ENCODE measurements at places on chromosomes 2 and 18.

DNA sequence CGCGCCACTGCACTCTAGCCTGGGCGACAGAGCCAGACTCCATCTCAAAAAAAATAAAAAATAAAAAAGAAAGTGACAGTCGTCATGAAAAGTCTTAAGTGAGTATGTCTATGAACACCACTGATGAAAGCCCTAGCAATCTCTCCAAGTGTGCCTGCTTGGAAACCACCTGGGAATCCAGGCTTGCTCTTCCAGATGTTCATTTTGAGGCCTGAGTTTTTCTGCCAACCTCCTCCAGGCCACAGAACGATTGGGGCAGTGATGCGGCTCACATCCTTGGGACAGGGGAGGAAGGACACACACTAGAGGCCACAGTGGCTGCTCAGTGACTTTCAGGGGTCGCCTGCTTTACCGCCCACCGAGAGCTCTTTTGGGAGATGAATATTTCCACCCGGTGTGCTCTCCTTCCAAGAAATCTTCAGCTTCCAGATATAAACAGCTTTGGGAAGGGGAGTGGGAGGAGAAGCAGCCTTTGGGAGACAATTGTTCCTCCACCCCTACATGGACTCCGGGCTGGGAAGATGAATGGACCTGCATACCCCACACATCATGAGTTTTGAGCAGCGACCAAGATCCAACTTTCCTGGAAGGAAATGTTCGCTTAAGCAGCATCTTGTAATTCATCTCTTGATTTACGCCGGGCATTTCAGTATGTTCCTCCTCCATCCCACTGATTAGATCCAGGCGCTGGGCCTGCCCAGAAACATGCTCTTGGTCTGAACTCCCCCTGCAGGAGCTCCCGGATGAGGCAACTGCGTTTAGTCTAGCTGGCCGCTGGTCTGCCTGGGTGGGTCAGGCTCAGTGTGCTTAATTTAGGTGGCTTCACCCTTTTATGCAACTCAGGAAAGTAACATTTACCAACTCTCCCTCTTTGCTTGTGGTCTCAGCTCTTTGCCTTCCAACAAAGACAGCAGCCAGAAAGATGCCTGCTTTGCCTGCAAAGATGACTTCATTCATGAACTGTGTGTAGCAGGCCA is 6.2 kb upstream of the ARMC9 start:
- H3K4me1 ChIP-seq: peaks cover 4% of the 10 kb centered on the region
- no peak overlapping the region for H3K4me3 ChIP-seq
- H3K27me3 ChIP-seq: peaks cover 13% of the 10 kb centered on the region
- H3K36me3 ChIP-seq: no peaks in the 10 kb centered on the region
- peak; percentile 81 for DNase-seq
- H3K27ac ChIP-seq: no peak overlapping the region

GRCh38 chr2:232581725-232582124 is 31.2 kb downstream of the EIF4E2 start:
- H3K4me3 ChIP-seq: no peak overlapping the region
- no peaks in the 10 kb centered on the region for H3K27me3 ChIP-seq

GRCh38 chr18:28541276-28541930 is 364.5 kb upstream of the CDH2 start:
- H3K36me3 ChIP-seq: no peaks in the 10 kb centered on the region
- H3K4me1 ChIP-seq: no peaks in the 10 kb centered on the region
- no peaks in the 10 kb centered on the region for H3K27me3 ChIP-seq
- H3K4me3 ChIP-seq: no peak overlapping the region
- no peak for DNase-seq

GRCh38 chr2:173990245-173990644 is 25.1 kb upstream of the SP3 start:
- H3K27ac ChIP-seq: no peak overlapping the region
- DNase-seq: no peak
- peaks cover 20% of the 10 kb centered on the region for H3K4me1 ChIP-seq
- no peaks in the 10 kb centered on the region for H3K27me3 ChIP-seq
- H3K36me3 ChIP-seq: no peaks in the 10 kb centered on the region

GRCh38 chr2:23568626-23569190 is 183.7 kb downstream of the KLHL29 start:
- no peak for DNase-seq
- no peaks in the 10 kb centered on the region for H3K36me3 ChIP-seq
- H3K27ac ChIP-seq: no peak overlapping the region
- no peaks in the 10 kb centered on the region for H3K4me1 ChIP-seq
- no peak overlapping the region for H3K4me3 ChIP-seq

DNA sequence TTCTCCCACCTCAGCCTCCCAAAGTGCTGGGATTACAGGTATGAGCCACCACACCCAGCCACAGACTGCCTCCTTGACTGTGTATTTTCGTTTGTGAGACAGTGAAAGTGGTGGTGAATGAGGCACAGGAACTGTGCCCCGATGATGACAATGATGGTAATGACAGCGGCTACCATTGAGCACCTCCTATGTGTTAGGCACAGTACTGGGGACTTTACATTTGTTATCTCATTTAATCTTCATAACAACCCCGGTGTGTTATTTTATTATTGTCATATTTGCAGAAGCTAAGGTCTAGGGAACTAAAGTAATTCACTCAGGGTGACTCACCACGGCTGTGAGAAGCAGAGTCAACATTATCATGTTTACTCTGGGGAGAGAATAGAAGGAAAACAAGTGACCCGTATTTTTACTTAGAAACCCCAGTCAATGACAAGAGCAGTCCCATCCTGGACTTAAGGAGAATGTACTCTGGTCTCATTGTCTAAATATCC is 77.6 kb upstream of the ALPP start:
- H3K27me3 ChIP-seq: no peaks in the 10 kb centered on the region
- no peaks in the 10 kb centered on the region for H3K4me1 ChIP-seq
- no peak overlapping the region for H3K4me3 ChIP-seq
- H3K27ac ChIP-seq: no peak overlapping the region
- DNase-seq: no peak
- peaks cover 16% of the 10 kb centered on the region for H3K36me3 ChIP-seq

- peaks cover 50% of the 10 kb centered on the region for H3K36me3 ChIP-seq
- no peaks in the 10 kb centered on the region for H3K27me3 ChIP-seq
Observed at GRCh38 chr2:111951486-111951885, 53.1 kb downstream of the MERTK start.

DNA sequence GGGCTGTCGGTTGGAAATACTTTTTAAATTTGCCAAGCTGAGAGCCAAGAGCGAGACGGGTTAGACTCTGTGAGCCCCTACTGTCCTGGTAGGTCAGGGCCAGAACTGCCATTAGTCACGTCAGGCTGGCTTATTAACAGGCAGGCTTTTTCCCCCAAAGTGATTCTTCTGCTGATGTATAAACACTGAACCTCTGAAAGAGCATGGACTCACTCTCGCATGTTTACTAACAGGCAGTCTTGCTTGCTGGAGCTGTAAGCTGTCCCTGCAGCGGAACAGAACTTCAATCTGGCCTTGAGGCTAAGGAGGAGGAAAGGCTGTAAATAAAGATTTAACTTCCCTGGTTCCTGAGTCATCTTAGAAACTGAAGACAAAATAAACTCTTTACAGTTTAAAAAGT is 288.4 kb downstream of the PIEZO2 start:
- no peak overlapping the region for H3K27ac ChIP-seq
- DNase-seq: no peak
- H3K36me3 ChIP-seq: no peaks in the 10 kb centered on the region
- H3K4me1 ChIP-seq: no peaks in the 10 kb centered on the region
- no peak overlapping the region for H3K4me3 ChIP-seq
- H3K27me3 ChIP-seq: no peaks in the 10 kb centered on the region

GRCh38 chr2:230830428-230830827 is 34.3 kb upstream of the ITM2C start:
- no peak overlapping the region for H3K4me3 ChIP-seq
- DNase-seq: no peak
- no peaks in the 10 kb centered on the region for H3K36me3 ChIP-seq
- H3K4me1 ChIP-seq: peaks cover 8% of the 10 kb centered on the region
- H3K27me3 ChIP-seq: peaks cover 72% of the 10 kb centered on the region

GRCh38 chr2:101766337-101766736 is 68.8 kb downstream of the MAP4K4 start:
- no peak for DNase-seq
- H3K27me3 ChIP-seq: no peaks in the 10 kb centered on the region
- H3K4me1 ChIP-seq: peaks cover 78% of the 10 kb centered on the region
- peak overlapping the region; percentile 2 for H3K27ac ChIP-seq
- H3K36me3 ChIP-seq: no peaks in the 10 kb centered on the region

- no peak overlapping the region for H3K27ac ChIP-seq
- H3K36me3 ChIP-seq: no peaks in the 10 kb centered on the region
- no peak for DNase-seq
- H3K27me3 ChIP-seq: no peaks in the 10 kb centered on the region
Observed at GRCh38 chr2:190722061-190722759, 73.3 kb downstream of the NAB1 start.

- H3K4me3 ChIP-seq: no peak overlapping the region
- no peaks in the 10 kb centered on the region for H3K27me3 ChIP-seq
- H3K36me3 ChIP-seq: no peaks in the 10 kb centered on the region
- no peak for DNase-seq
- H3K4me1 ChIP-seq: no peaks in the 10 kb centered on the region
- H3K27ac ChIP-seq: no peak overlapping the region
Observed at GRCh38 chr2:103738606-103739005, 976.8 kb downstream of the TMEM182 start.

GRCh38 chr2:238314576-238314975 is 5.7 kb upstream of the TRAF3IP1 start:
- H3K36me3 ChIP-seq: no peaks in the 10 kb centered on the region
- DNase-seq: no peak
- H3K27me3 ChIP-seq: no peaks in the 10 kb centered on the region
- no peaks in the 10 kb centered on the region for H3K4me1 ChIP-seq

DNA sequence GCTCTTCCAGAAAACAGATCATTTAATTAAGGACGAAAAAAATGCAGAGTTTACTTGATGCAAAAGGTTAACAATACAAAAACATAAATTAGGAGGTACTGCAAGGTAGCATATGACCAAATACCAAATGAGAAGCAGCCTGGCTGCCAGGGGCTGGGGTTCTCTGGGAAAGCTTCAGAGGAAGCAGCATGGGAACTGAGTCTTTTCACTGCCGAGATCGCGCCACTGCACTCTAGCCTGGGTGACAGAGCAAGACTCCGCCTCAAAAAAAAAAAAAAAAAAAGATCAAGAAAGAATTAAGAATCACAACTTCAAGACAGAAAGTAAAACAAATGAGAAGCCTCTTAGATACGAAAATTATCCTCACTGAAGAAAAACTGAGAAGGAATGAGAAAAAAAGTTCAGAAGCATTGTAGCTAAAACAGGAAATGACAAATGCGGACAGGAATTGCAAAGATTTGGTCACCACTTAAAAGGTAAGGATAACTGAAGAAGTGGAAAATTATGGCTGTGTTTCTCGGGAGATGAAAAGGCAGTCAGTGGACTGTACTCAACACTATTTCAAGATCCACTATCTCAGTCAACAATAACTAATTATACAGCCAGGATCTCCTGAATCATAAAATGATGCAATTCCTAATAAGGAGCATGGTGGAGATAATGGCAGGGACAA is 4.3 kb downstream of the SEPTIN10 start:
- H3K36me3 ChIP-seq: no peaks in the 10 kb centered on the region
- H3K27ac ChIP-seq: no peak overlapping the region
- DNase-seq: no peak
- H3K4me1 ChIP-seq: peaks cover 16% of the 10 kb centered on the region
- H3K27me3 ChIP-seq: peaks cover 46% of the 10 kb centered on the region

- no peaks in the 10 kb centered on the region for H3K27me3 ChIP-seq
- no peaks in the 10 kb centered on the region for H3K4me1 ChIP-seq
- no peak overlapping the region for H3K4me3 ChIP-seq
- H3K27ac ChIP-seq: no peak overlapping the region
- DNase-seq: no peak
Observed at GRCh38 chr2:82986899-82987298, 1472.2 kb downstream of the SUCLG1 start.

DNA sequence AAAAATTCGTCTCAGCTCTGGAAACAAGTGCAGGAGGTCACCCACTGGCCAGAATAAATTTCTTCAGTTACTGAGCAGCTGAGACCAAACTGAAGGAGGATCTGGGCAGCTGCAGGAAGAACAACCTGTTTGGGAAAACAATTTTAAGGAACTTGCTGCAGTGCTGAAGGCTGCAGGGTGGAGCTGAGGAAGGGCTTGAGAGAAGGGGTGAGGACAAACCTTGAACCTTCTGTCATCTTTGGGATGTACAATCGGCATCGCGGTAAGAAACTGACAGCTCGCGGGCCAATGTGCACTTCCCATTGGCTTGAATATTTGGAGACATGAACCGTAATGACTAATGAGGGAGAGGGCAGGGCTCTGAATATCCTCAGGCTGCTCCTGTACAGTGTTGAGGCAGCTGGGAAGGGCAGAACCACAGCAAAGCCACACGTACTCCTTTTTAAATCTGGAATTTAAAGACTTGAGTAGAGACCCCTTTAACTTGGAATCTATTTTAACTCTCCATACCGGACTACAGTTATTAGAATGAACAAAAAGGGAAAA is 90.3 kb downstream of the TACR1 start:
- H3K36me3 ChIP-seq: no peaks in the 10 kb centered on the region
- H3K4me1 ChIP-seq: no peaks in the 10 kb centered on the region
- H3K4me3 ChIP-seq: no peak overlapping the region
- no peaks in the 10 kb centered on the region for H3K27me3 ChIP-seq

DNA sequence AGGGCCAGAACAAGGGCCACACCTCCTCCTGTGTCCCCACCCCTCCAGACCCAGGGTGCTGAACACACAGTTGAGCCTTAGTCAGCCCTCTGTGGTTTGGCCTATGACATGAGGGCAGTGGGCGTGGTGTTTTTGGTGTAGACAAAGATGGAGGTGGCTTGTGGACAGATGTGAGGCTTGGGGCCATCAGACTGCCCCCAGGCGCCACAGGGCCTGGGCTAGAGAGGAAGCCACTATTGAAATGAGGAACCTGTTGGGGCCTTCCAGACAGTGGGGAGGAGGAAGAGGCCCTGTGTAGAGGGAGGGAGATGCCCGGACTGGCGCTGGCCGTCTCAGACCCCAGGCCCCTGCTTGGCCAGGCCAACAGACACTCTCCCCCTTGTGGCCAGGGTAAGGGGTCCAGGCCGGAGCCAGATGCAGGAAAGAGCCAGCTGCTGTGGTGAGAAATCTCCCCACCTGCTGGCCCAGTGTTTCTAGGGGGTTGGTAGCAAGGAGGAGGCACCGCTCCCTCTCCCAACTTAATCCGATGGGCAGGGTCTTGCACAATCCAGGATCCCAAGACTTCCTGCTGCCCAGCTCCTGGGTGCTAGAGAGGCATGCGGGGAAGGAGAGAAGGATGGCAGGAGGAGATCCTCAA is 53.8 kb downstream of the SMAD7 start:
- H3K4me1 ChIP-seq: peaks cover 8% of the 10 kb centered on the region
- H3K27ac ChIP-seq: no peak overlapping the region
- no peaks in the 10 kb centered on the region for H3K36me3 ChIP-seq

DNA sequence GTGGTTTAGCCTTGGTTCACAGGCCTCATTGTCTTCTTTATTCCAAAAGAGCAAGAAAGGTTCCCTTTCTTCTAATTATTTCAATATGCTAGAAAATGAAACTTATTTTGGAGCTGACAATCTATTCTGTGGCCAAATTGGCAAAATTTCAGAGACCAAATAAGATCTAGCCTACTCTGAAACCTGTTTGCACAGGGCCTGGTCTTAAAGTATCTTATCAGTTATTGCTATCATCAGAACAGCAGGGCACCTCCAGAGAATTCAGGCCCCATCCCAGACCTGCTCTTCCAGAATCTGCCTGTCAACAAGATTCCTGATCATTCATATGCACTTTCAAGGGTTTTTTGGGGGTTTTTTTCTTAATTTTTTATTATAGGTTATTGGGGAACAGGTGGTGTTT is 198.7 kb downstream of the ANAPC1 start:
- no peaks in the 10 kb centered on the region for H3K27me3 ChIP-seq
- DNase-seq: no peak
- H3K27ac ChIP-seq: no peak overlapping the region
- H3K36me3 ChIP-seq: no peaks in the 10 kb centered on the region
